Lower leg skin (tissue), 4 donors: ENCODE measurements at places on chromosomes 16 and 17.

- DNase-seq = no peak
Measured at GRCh38 chr16:89095491-89095951, 1.9 kb downstream of the ACSF3 start.

DNA sequence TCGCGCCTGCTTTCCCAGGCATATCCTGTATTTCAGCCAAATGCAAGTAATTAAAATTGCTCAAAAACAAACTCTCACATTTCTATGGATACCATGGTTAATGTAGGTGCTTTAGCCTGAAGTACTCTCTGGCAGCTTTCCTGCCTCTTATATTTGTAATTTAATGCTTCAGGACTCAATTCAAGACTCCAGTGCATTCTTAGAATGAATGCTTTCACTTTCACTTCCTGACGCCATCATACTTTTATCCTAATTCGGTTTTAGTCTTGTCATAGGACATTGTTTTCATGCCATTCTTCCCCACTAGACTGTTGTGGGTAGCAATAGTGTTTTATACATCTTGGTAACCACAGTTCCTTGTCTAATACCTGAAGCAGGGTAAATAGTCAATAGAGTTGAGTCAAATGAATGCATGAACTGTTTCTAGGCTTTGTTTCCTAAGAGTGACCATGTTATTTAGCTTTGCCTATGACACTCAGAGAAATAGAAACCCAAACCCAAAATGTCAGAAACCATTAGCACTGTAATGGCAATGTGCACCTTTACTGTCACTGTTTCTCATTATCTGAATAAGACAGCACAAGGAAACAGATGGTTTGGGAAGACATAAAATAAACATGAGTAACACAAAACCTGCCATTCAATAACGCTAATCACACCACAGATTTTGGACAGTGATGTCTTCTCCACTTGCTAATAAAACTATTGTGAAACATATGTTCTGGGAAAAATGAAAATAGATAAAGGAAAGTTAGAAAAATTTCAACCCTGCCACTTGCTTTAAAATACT, 705.5 kb downstream of the CDH11 start:
- DNase-seq = no peak

- no peak for DNase-seq
Measured at GRCh38 chr17:77844681-77845080, 113.8 kb upstream of the TNRC6C start.

GRCh38 chr16:30041841-30042240, 10.8 kb upstream of the TLCD3B start:
- DNase-seq = no peak

DNA sequence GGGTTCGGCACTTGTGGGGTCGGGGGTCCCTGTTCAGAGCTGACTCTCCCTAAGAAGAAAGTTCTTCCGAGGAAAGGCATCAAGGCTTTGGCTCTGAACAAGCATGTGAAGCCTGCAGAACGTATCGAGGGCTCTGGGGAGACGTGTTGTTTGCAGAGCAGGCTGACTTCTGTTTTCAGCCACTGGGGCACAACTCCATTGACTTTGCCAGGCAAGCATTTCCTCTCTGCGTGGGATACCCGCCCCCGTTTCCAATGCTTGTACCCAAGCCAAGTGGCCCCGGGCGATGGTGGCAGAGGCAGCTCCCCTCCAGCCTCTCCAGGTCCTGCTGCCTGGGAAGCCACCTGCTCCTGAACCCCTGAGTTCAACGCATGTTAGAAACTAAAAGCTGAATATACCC, 255.7 kb downstream of the RBFOX3 start:
- DNase-seq = no peak

- no peak for DNase-seq
Measured at GRCh38 chr17:40486522-40487370, 14.7 kb downstream of the TNS4 start.

GRCh38 chr17:40318830-40319391, 9.9 kb downstream of the RARA start:
- peak; percentile 88 for DNase-seq
